Inflammatory macrophage treated with lipopolysaccharide for 1 hour (primary cell): ENCODE measurements at places on chromosomes 1 and 21.
A peak's percentile ranks its signal among the peaks of the same experiment; 100 is the strongest.

DNA sequence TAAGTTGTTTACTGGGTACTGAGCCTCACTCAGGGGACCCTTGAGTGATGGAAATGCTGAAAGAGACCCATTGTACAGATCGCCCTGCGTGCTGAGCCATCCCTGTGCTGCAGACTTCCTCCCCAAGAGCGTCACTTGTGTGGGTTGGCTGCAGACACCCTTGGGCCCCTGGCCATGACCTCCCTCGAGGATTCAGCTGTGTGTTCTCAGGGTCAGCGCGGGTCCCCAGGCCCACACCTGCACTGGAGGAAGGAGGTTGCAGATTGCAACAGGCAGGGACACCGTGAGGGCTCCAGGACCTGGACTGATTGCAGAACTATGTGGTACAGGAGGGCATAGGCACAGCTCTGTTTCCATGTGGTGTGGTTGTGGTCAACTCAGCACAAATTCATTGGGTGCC, 4.4 kb downstream of the SNAP47 start:
- DNase-seq: no peak

- no peak for DNase-seq
These were observed 62.7 kb downstream of the PDE9A start for GRCh38 chr21:42716074-42716473.

DNA sequence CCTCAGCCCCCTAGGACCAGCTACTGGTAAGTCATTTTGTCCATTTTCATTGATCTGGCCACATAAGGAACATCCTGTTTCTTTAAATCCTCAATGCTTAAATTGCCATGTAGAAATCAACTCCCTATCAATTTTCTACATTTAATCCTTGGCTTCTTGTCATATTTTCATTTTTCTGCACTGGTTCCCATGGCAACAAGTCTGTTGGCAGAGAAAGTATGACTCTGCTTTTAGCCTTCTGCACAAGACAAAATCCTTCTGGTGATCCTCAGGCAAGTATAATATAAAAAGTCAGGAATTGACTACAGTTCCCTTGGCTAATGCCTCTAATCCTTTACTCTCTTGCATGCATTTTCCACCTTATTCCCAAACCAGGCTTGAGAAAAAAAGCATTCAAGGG, 65.0 kb downstream of the LRRC40 start:
- no peak for DNase-seq

DNA sequence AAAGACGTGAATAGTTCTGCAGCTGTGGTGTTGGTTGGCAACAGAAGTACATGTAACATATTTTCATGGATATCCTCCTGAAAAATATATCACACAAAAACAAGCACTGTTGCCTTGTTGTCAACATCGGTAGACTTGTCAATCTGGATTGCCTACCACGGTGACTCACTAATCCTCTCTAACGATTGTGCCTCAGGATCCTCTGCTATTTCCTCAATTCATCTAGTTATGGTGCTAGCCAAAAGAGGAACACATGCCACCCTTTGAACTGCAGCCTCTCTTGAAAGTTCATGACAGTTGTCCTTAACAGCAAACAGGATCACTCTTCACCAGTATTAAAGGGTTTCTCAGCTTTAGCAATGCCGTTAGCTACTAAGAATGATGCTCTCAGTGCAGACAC, 25.7 kb downstream of the RASAL2 start:
- peak; percentile 82 for DNase-seq

GRCh38 chr1:108962681-108963051, 618 bp downstream of the CLCC1 start:
- no peak for DNase-seq

GRCh38 chr1:34796990-34797389, 4.2 kb downstream of the GJA4 start:
- DNase-seq: no peak

DNA sequence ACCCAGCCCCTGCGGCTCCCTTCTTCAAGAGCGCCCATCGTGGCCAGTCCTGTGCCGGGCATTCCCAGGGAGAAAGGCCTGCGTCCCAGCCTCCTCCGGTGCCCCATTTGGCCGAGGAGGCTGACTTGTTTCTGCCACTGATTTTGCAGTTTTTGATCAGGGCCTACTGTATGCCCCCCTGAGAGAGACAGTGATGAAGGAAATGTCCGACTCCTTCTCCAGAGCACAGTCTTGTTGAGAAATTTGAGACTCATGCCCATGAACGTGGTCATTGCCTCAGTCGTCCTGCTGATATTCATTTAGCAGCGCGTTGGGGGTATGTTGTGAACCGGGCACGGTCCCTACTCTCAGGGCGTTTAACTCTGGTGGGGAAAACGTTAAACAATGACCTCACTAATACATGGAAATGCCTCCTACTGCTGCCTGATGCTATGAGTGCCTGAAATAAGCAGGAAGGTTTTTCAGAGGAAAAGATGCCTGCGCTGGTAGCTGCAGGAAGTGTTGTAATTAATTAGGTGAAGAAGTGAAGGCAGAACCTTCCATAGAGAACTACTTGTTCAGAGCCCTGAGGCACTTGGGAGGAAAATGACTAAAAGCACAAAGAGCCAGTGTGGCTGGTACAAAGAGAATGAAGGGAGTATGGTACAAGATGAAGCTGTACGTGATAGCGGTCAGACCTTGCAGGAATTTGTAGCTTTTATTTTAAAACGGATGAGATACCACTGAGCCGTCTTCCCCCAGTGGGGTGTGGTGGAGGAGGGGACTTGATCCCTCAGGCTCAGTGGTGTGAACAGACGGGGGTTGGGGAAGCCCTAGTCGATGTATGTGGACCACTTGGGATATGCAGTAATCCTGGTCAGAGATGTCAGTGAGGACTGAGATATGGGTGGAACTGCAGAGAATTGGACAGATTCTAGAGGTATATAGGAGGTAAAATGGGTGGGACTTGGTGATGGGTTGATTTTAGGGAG, 730 bp downstream of the ZCCHC17 start:
- peak; percentile 31 for DNase-seq

DNA sequence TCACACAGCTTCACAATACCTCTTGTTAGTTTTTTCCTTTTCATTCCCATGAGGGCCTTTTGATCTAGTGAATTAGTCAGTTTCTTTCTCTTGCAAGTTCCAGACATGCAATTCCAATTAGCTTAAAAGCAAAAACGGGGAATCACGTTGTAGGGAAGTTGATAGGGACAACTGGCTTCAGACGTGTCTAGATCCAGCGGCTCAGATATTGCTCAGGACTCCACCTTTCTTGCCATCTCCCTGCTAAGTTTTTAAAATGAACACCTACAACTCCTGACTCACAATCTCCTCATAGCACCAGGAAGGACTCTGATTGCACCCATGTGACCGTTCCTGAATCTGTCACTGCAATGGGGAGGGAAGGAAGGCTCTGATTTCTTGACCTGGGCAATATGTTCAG, 63.8 kb upstream of the ARHGAP29 start:
- DNase-seq: no peak

- DNase-seq: peak; percentile 55
These were observed 54.3 kb upstream of the TARBP1 start for GRCh38 chr1:234533034-234533891.

- DNase-seq: no peak
These were observed 22.8 kb upstream of the ZBTB21 start for GRCh38 chr21:42032968-42033367.

- no peak for DNase-seq
These were observed 22.7 kb downstream of the SYNJ1 start for GRCh38 chr21:32705139-32705538.

DNA sequence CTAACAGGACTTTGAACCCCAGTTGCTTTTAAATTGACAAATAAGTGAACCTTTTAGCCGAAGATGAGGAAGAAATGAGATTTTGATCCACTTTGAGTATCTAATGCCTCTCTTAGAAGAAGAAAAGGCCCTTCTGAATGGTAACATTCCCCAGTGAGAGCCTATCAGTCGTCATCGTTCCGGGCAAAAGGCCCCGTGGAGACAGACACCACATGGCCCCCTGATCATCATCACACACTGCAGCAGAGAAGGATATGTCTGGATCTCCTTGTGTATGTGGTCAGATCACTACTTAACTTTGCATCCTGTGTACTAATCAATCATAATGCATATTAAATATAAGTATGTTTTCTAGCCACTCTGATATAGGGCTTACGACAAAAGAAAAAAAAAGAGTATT, 87.3 kb upstream of the SMYD2 start:
- DNase-seq: no peak

DNA sequence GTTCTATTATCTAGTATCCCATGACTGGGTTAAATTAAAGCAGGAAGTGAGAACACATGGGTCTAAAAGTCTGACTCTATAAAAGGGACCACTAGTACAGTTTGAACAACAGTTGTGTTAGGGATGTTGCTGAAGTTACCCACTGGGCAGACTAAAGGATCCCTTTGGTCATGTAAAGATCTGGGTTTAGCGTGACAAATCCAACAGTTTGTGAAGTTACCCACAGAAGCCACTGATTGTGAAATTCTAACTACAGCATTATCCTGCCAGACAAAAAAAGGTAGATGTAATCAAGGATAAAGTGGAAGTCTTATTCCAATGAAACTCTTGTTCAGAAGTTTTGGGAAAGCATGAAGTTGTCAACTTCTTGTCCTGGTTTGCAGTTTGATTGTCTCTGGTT, 5.7 kb downstream of the QSOX1 start:
- DNase-seq: peak; percentile 17

GRCh38 chr1:43619314-43619790, 30.6 kb upstream of the KDM4A start:
- no peak for DNase-seq

GRCh38 chr1:221816899-221817298, 75.0 kb upstream of the DUSP10 start:
- no peak for DNase-seq

DNA sequence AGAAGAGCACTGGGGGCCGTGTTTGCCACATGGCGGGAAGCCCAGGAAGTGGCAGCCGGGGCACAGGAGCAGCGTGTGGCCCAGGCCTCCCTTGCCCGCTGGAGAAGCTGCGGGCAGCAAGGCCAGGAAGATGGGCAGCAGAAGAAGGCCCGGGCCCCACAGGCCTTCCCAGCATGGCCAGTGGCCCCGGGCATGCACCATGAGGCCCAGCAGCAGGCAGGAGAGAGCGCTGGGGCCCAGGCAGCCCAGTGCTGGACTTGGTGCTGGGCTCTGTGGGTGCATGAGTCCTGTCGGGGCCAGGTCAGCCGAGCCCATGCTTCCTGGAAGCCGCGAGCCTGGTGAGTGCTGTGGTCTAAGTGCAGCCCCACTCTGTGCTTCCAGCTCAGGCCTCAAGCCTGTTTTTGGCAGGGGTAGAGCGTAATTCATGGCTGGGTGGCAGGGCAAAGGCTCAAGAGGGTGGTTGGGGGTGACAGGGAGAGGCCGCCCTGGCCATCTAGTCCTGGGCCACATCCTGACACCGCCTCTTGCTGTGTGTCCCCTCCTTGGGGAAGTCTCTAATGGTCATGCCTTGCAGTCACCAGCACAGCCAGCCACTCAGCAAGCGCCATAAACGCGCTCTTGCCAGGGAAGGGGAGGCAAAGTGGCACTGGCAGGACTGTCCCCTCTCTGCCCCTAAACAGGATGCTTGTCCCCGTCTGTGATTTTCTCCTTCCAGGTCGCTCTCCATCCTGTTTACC, 21.3 kb downstream of the MTHFR start:
- no peak for DNase-seq

- DNase-seq: peak; percentile 56
These were observed 218.7 kb upstream of the FGGY start for GRCh38 chr1:59078070-59078800.

DNA sequence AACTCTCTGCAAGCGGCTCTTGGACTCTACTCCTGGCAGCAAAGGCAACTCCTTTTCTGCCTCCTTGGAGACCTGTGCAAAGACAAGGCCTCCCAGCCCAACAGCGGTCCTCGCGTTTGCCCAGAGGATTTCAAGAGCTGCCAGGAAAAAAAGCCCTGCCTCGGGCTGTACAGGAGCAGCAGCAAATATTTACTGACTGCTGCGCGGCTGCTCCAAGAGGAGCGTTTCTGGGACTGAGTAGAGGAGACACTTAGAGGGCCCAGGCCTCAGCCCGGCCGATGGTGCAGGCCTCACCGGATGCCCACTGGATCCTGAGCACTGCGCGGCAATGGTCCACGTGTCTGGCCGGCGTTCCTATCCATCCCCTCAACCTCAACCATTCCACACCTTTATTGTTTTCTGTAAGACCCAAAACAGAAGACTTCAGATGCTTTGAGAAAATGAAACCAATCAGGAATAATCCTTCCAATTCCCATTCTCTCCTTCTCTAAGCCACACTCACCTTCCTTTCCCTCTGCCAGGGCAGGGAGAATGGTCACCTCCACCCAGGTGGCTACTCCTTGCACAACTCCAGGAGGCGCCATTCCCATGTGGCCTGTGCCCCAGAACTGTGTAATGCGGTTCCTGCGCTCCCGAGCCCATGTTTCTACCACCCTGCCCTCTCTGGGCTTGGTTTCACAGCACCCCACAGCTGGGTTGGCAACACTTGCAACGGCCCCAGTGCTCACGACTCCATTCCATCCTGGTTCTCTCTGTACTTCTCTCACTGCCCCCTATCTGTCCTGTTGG, 215.8 kb downstream of the TRABD2B start:
- no peak for DNase-seq

DNA sequence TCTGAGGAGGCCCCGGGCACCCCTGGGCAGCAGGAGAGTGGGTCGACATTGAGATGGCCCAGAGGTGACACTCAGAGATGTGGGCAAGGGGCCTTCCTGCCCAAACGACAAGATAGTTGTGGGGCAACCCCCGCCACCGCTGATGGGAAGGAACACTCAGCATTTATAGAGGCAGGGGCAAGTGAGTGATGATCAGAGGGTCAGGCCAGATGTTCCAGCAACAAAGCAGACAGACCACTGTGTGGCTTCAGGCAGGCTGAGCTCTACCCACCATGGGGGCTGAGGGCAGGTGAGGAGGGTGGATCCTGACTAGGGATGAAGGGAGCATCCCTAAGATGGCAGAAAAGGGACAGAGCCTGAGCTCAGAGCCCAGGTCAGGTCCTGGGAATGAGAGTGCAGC, 362.7 kb downstream of the PTPRU start:
- DNase-seq: no peak

GRCh38 chr1:157992031-157992832, 1.2 kb upstream of the KIRREL1 start:
- DNase-seq: no peak

DNA sequence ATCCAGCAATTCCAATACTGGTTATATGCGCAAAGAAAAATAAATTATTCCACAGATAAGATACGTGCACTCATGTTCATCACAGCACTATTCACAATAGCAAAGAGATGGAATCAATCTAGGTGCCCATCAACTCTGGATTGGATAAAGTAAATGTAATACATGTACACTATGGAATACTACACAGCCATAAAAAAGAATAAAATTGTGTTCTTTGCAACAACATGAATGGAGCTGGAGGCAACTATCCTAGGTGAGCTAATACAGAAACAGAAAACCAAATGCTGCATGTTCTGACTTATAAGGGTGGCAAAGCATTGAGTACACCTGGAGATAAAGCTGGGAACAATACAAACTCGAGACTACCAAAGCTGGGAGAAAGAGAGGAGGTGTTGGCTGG, 787.3 kb downstream of the KCNT2 start:
- DNase-seq: no peak

DNA sequence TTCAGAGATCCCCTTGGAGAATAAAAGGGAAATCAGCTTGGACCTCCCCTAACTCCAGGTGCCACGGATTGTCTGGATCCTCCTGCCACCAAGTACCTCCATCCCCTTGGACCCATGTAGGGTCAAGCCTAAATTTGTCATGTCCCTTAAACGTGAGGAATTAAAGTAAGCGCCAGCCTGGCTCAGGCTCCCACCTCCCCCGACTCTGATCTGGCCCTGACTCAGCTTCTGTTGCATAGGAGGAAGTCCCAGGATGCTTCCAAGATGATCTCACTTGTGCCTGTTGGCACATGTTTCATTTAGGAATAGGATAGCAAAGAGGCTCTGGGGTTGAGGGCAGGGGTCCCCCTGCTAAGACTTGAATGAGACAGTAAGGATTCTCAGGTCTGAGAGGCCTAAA, 231.9 kb upstream of the JUN start:
- peak; percentile 37 for DNase-seq
